Stimulated activated CD8-positive, alpha-beta memory T cell treated with anti-CD3 and anti-CD28 coated beads, Interleukin-4, amount 100 ng/mL, for 4 hours (primary cell): ENCODE measurements at places on chromosomes 6 and 20.

DNA sequence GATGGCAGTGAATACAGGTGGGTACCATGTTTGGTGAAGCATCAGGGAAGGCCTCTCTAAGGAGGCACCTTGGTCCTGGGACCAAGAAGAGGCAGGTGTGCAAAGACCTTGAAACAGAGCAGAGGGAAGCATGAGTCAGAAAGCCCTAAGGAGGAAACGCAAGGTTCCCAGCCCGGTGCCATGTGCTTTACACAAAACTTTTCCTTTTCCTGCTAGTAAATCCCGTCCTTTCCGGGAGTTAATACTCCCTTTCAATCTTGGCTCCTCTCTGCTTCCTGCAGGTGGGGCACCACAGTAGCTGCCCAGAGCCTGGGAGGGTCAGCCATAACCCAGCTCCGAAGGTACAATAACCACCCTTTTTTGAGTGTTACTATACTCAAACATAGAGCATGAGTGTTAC lies 19.4 kb upstream of the SLC23A2 start:
- no peak for DNase-seq

DNA sequence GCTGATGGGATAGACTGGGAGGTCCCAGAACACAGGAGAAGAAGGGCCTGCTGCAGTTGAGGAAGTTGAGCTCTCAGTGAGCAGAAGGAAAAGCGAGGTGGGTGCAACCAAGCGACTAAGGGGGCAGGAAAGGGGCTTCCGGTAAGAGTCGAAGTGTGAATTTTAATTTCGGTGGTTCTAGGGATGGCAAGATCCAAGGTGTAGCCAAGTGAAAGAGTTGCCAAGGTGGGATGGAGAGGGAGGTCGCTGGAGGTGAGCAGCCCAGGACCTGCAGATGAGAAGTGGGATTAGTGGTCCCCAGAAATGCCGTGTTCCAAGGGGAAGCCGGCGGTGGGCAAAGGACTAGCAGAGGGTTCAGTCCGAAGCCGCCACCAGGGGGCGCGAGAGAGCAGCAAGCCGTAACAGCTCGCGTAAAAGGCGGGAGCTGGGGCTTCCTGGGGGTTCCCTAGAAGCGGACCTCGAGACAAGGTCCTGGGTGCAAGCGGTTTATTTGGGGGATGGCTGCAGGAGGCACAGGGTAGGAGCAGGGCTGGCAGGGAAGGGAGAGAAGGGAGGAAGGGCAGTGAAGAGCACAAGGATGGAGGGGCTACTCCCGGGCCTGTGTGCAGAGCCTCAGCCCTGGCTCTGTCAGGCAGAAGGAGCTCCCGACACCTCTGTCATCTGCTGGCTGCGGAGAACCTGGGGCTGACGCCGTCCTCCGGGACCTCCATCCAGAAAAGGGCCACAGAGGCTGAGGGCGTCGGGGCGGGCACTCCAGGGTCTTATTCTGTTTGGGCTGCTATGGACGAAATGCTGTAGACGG lies 103.6 kb downstream of the PAX1 start:
- no peak for DNase-seq

- DNase-seq, result no peak
Observed at GRCh38 chr20:41717483-41717882, 99.3 kb upstream of the CHD6 start.

- no peak for DNase-seq
Observed at GRCh38 chr20:35166242-35166830, 5.5 kb upstream of the PROCR start.

GRCh38 chr6:33926451-33926850 lies 122.6 kb upstream of the MLN start:
- DNase-seq, result no peak

DNA sequence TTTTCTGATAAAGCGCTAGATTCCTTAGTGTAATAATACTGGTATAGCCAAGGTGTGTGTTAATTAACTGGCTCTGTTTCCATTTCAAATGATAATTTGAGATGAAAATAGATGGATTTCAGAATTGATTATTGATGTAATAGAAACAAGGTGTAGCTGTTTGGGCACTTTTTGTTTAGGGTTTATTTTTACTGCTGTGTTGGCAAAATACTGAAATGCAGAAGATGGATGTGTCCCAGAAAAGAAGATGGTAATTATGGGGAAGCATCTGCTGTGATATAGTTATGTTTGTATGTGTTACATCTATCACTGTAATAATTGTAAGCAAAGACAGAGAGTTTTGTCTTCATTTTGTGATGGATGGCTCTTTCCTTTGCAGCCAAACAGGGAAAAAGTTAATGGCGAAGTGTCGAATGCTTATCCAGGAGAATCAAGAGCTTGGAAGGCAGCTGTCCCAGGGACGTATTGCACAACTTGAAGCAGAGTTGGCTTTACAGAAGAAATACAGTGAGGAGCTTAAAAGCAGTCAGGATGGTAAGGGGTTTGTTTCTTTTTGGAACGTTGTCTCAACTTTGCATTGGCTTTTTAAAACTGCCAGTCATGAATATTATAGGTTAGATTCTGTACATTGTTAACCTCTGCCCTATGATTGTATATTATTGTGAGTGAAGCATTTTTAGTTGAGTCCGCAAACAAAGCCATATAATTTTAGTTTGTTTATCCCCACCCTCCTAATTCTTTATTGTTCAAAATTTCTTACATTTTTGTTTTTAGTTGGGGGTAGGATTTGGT lies 8.6 kb upstream of the ACAT2 start:
- DNase-seq, result no peak

DNA sequence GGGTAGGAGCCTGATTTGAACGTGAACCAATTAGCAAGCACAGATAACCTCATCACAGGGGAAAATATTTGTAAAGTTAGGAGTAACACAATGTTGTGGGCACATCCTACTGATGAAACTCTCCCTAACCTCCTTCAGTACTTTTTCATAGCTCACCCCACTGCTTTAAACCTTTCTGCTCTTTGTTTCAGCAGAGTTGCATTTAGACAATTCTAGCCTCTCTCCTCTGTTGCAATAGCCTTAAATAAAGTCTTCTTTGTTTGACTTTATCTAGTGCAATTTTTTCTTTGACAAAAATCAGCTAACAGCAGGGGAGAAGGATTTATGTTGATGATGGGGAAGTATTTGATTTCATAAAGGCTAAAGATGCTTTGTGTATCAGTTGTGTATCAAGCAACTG lies 14.1 kb downstream of the C6orf141 start:
- DNase-seq, result no peak

- DNase-seq, result no peak
Observed at GRCh38 chr6:305371-306206, 13.3 kb downstream of the DUSP22 start.

- no peak for DNase-seq
Observed at GRCh38 chr20:62815066-62815991, 1.5 kb upstream of the COL9A3 start.

DNA sequence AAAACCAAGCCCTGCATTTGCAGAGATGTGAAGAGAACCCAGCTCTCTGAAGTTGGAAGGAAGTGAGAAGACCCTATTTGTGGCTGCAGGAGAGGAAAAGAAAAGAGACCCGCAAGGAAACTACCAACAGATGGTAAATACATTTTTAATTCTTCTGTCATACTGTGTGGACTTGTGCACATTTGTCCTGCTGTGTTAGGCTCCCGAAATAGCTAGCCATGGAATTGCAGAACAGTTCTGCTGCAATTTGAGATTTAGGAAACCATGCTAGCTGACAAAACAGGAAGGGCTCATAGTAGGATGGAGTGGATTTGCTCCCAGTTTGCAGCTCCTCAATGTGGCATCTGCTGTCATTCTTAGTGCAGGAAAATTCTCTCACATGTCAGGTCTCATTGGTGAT lies 12.1 kb upstream of the ATXN1 start:
- no peak for DNase-seq

DNA sequence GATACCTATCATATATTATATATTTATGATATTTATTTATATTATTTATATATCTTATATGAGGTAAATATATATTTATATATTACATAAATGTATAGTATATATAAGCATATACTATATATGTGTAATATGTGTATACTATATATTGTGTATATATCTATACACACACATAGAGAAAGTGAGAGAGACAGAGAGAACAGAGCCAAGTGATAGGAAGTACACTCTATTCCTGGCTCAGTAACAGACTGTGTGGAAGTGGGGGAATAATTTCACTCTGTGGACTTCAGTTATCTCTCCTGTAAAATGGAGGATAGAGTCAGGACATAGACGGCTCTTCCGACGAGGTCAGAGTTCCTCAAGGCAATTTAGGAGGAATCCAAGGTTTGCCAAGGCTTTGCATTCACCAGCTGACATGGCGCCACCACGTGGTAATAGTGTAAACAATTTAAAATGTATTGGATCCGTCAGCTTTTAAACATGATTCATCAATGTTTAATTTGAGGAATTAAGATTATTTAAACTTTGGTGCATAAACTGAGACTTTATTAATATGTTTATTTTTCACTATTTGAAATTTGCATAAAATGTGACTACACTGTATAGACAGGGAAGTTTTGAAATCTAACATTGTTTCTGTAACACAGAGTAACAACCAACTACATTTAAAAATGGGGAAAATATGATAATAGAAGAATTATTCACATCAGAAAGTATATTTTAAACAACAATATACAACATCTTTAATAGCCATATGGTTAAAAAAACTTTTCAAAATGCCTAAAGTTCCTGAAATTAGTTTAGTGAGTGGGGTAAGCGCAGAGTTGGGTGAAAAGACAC lies 75.4 kb upstream of the TMEM244 start:
- DNase-seq, result no peak

DNA sequence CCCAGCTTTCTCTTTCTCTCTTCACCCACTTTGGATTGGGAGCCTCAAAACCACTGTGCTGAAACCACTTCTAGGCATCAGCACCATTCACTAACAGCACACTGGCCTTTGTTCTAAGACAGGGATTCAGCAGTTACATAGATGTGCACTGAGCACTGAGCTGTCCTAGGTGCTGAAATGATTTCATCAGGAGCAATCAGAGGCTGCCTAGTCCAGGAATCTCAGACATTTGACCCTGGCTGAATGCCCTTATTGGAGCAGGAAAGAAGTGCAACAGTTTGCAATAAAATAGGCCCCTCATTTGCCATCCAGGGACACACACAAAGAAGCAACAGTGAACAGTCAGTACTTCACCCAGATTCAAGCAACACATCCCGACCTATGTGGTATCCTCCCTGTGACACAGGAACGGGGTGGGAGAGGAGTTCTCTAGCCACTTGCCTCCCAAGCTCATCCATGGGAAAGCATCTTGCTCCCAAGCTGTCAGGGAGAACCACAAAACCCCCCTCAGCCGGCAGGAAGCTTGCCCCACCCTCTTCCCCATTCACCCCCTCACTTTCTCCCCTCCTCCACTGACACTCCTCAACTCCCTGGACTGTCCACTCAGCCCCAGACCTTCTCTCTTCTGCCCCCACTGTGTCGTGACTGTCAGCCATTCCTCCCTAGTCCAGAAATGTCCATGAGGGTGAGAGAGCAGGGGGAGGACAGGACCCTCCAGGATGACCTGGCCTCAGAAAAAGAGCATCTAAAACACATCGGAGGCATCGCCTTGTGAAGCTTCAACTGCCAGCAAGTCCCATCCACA lies 304.4 kb downstream of the PREX1 start:
- DNase-seq, result no peak

DNA sequence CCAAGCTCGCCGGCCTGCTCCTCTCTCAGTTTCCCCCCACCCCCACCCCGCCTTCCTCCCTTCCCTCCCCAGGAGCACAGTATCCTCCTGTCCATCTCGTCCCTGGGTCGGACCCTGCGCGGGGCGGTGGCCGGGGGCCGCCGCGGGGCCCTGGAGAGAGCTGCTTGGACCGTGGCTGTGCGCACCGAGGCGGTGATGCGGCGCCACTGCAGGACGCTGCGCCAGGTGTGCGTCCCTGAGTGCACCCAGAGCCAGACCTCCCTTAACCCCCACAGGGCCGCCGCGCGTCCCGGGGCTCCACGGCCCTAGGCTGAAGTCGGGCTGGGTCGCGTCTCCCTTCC lies 2.2 kb downstream of the C20orf204 start:
- DNase-seq, result no peak

DNA sequence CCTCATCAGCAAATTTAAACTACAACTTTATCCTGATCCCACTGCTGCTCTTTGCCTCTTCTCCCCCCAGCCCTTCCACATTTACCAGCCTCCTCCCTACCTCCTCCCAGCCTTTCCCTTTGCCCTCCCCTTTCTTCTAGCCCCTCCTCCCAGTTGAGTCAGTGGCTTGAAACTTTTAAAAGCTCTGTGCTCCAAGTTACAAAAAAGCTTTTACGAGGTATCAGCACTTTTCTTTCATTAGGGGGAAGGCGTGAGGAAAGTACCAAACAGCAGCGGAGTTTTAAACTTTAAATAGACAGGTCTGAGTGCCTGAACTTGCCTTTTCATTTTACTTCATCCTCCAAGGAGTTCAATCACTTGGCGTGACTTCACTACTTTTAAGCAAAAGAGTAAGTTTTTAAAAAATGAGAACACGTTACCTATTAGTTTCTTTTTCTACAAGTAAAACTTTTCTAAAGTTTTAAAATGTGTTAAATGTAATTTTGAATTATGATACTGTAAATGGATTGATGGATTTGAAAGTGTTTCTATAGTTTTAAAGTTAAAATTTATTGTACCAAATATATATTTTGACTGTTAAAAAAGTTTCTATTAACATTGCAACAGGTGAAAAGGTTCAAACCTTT lies at the start of gene GJA1:
GJA1 (plus strand) TSS at position 203 of the 626 bp plus-strand sequence. CDS start 11,202 bp downstream, outside the sequence.
- no peak for DNase-seq

- DNase-seq, result no peak
Observed at GRCh38 chr6:158293122-158293521, 19.1 kb upstream of the TULP4 start.

DNA sequence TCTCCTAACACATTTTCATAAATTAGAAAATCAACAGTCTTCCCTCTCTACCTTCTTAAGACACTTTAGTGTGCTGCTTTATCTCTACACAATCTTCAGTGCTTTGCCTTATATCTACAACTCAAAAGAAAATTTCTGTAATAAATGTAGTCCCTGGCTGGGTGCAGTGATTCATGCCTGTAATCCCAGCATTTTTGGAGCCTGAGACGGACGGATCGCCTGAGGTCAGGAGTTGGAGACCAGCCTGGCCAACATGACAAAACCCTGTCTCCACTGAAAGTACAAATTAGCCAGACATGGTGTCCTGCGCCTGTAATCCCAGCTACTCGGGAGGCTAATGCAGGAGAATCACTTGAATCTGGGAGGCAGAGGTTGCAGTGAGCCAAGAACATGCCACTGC lies 9.7 kb upstream of the EDN1 start:
- DNase-seq, result no peak

DNA sequence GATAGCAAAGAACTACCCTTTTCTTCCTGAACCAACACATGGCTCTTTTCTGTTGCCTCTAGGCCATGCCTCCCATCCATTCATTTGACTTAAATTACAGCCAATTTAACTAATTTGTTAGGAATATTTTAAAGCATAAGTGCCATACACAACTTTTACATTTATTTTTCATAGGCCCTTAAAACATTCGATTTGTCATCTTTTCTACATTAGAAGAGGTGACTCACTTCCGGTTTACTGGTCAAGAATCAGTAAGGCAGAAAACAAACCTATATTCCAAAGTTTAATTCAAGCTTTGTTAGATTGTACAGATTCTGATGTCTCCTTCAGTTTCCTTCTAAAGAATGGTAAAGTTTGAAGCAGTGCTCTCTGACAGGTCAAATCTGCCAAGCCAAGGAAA lies 344.3 kb downstream of the SAMD5 start:
- no peak for DNase-seq

GRCh38 chr6:113287396-113287795 lies 569.7 kb upstream of the MARCKS start:
- no peak for DNase-seq
